ENCODE measurements at places on chromosomes 11 and 22.

DNA sequence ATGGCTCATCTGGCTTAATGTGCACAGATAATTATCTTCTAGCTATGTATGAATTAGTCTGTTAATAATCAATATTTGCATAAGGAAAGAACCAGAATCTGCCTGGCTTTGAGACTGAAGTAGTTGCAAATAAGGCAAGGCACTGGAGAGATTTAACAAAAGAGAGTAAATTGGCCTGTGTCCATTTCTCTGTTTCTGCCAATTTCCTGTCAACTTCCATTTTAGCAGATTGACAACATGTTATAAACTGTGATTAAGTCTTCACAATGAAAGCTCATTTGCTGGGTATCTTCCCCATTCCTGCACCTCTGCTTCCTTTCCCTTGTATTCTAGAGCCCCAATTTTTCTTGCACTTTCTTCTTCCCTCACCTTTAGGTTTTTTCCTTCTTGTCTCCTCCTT is 5.3 kb upstream of the TMEM123 start:
- no peak for DNase-seq

DNA sequence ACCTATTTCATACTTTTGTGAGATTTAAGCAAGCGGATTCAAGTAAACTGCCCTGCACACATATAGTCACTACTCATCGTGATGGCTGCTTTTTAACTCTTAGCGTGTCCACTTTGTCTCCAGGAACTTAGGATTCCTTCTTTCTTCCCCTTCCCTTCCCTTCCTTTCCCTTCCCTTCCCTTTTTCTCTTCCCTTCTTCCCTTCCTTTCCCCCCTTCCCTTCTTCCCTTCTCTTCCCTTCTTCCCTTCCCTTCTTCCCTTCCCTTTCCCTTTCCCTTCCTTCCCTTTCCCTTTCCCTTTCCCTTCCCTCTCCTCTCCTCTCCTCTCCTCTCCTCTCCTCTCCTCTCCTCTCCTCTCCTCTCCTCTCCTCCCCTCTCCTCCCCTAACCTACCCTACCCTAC is 65.9 kb downstream of the LIF start:
- DNase-seq = no peak

DNA sequence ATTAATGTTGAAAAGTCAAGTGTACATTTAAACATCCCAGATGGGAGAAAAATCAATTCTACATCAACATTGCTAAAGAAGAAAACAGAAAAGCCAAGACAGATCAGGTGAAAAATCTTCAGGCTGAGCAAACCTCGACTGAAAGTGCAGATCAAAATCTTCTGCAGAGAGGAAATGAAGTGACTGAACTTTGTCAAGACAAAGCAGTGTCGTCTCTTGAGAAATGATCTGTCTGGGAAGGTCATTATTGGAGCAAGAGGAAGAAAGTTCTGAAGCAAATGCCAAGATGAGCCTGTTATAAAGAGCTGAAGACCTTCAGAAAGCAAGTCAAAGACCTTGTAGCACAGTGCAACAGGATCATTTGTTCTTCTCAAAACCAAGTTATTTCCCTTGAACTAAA is 5.8 kb upstream of the PLEKHB1 start:
- DNase-seq = no peak

GRCh38 chr11:108854346-108854745 is 189.5 kb downstream of the DDX10 start:
- no peak for DNase-seq

DNA sequence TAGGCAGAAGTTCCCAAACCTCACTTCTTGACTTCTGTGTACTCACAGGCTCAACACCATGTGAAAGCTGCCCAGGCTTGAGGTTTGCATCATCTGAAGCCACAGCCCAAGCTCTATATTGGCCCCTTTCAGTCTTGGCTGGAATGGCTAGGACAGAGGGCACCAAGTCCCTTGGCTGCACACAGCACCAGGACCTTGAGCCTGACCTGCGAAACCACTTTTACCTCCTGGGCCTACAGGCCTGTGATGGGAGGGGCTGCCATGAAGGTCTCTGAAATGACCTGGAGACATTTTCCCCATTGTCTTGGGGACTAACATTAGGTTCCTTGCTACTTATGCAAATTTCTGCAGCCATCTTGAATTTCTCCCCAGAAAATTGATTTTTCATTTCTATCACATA is 288.3 kb upstream of the ZC3H12C start:
- DNase-seq = no peak

DNA sequence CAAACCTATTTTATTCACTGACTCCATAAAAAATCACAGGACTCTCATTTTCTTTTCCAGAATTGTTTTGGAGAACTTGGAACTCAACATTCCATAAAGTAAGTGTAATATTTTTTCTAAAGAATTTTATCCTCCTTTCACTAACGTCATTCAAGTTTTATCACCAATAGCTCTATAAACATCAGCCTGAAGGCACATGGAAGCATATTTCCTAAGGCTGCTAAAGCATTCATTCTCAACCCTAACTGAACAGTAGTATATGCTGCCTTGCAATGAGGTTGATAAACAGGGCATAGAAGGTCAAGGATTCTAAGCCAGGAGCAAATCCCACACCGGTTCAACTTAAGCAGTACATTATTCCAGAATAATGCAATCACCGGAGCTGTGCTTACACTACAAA is 273.9 kb downstream of the RAB38 start:
- DNase-seq = no peak

GRCh38 chr22:40922484-40923303 is 28.5 kb upstream of the RBX1 start:
- DNase-seq = peak; percentile 64

DNA sequence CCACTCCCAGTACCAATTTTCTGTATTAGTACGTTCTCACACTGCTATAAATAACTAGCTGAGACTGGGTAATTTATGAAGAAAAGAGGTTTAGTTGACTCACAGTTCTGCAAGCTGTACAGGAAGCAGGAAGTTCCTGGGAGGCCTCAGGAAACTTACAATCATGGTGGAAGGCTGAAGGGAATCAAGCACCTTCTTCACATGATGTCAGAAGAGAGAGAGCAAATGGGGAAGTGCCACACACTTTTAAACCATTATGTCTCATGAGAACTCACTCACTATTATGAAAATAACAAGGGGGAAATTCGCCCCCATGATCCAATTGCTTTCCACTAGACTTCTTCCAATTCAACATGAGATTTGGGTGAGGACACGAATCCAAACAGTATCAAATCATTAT is 271.4 kb downstream of the ETS1 start:
- no peak for DNase-seq

- peak; percentile 63 for DNase-seq
Observed at GRCh38 chr22:42396621-42397331, 35.4 kb downstream of the NFAM1 start.
